ENCODE measurements at places on chromosomes 1 and 21. TPM values are rescaled to one million over a fixed set of nuclear protein-coding genes. Genes with fewer than 3 reads are reported as not detected.

- DNase-seq = no peak
Measured at GRCh38 chr1:93729906-93730305, 48.3 kb upstream of the BCAR3 start.

SYT14 gene
- 2.9 TPM for total RNA-seq

DNA sequence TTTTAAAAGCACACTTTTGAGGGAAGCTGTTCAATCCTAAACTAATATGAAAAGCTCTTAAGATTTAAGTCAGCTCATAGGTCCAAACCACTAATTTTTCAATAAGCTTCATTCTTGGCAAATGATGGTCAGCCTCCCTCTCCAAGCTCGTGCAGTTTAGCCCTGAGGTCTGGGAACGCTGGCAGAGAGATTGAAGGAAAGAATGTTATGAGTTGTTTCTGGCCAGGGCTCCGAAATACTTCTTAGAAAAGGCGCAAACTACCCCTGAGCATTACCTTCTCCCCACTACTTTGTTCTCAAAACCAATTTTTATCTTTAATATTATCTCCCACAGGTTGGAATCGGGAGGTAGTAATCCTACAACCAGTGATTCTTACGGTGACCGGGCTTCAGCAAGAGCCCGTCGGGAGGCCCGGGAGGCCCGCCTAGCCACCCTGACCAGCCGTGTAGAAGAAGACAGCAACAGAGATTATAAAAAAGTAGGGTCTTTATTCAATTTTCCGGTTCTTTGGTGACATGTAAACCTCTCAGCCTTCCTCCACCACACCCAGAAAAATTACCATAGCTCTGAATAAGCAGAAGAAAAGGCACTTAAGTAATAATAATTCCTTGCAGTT is 147.7 kb downstream of the SYT2 start:
- no peak for DNase-seq

SYCP1 gene
- total RNA-seq = not detected

DNA sequence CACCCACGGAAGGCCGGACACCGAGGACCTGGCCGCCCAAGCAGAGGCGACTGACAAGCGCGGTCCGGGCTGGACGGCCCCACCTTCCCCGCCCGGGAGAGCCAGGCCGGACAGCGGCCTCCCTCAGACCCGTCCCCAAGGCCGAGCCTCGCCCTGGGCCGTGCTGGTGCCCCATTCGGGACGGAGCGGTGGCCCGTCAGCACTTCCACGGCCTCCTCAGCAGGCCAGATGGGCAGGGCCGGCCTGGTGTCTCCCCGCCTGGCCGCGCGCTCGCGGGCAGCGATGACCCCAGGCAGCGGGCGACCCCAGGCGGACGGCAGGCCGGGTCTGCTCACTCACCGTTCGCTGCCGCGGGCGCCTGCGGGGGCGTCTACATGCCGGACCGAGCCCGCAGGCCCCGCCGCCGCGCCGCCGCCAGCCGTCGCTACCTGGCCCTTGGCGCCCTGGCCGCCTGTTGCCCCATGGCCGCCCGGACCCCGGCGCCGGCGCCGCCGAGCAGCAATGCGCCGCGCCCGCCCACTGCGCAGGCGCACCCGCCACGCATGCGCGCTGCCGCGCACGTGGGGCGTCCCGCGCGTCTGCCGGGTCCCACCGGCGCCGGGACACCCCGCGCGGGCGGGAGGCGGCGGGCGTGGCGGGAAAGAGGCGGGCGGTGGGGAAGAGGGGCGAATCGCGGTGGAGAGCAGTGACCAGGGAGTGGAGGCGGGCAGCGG is at the start of gene NADK:
Gene NADK, minus strand, starts transcription at position 521 of the 713 bp plus-strand sequence. CDS start 13,064 bp downstream, outside the sequence.
- peak; percentile 74 for DNase-seq

DNA sequence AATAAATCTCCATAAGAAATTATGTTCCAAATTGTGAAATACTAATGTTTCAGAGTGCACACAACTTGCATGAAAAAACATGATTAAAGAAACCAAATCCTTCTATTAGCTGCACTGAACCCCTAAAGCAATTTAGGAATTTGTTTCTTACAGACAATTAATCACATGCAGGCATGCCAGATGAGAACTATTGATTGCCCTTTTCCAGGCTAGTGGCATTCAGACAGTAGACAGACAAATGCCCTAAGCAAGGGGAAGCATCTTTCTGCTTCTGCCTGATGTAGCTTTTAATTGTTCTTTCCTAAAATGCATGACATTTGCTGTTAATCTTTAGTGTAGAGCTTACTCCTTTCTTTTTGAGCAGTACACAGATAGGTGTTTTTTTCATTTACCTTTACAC is 229.5 kb downstream of the DPYD start:
- no peak for DNase-seq

GRCh38 chr1:117630423-117630998 is 24.7 kb downstream of the TENT5C start:
- DNase-seq = no peak

GRCh38 chr1:238517711-238518110 is 627.0 kb upstream of the ZP4 start:
- no peak for DNase-seq

- no peak for DNase-seq
Measured at GRCh38 chr1:31166462-31166861, 73.2 kb downstream of the NKAIN1 start.

GRCh38 chr1:172929006-172929405 is 121.7 kb downstream of the TNFSF18 start:
- DNase-seq = no peak

DNA sequence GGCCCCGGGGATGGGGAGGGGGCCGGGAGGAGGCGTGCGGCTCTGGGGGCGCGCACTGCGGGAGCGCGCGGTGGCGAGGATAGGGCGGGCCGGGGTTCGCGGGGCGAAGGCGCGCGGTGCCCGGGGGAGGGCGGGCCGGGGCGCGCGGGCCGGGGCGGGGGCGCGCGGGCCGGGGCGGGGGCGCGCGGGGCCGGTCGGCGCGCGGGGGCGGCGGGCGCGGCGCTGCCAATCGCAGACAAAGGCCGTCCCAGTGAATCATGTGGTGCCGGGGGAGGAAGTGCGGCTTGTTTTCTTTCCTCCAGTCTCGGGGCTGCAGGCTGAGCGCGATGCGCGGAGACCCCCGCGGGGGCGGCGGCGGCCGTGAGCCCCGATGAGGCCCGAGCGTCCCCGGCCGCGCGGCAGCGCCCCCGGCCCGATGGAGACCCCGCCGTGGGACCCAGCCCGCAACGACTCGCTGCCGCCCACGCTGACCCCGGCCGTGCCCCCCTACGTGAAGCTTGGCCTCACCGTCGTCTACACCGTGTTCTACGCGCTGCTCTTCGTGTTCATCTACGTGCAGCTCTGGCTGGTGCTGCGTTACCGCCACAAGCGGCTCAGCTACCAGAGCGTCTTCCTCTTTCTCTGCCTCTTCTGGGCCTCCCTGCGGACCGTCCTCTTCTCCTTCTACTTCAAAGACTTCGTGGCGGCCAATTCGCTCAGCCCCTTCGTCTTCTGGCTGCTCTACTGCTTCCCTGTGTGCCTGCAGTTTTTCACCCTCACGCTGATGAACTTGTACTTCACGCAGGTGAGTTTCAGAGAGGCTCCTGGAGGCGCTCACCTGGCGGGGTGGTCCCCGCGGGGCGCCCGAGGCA is at the start of gene GPR137B:
Gene GPR137B, plus strand, starts transcription at position 287 of the 851 bp plus-strand sequence. Its CDS starts 84 bp downstream, at position 371.
- peak; percentile 45 for DNase-seq

AMPD1 gene
- not detected for total RNA-seq

DNA sequence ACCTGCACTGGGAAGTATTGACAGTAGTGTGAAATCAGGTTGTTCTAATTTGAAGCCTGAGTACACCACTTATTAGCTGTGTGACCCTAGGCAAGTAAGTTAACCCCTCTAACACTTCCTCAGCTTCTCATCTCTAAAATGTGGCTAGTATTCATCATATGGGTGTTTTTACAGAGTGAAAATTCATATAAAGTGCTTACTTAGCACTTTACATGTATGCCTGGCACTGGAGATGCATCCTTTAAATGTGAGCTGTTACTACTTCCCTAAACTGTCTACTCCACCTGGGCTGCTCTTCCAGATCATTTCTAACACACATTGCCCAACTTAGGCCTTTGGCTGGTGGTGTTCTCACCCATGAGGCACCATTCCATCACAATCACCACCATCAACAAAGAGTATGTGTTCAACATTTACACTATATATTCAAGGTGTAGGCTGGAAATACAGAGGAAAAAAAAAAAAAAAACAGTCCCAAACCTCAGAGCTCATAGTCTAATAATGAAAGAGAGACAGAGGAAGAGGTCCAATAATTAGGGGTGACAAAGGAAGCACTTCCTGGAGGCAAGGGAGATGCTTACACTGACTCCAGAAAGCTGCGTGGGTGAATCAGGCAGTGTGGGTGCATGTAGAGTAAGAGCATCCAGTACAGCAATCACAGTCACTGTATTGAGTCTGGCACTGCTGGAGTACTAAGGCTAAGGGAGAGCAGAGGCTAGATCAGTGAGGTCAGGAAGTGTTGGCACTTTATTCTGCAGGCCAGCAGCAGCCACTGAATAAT is 3.6 kb downstream of the STX6 start:
- no peak for DNase-seq

DNA sequence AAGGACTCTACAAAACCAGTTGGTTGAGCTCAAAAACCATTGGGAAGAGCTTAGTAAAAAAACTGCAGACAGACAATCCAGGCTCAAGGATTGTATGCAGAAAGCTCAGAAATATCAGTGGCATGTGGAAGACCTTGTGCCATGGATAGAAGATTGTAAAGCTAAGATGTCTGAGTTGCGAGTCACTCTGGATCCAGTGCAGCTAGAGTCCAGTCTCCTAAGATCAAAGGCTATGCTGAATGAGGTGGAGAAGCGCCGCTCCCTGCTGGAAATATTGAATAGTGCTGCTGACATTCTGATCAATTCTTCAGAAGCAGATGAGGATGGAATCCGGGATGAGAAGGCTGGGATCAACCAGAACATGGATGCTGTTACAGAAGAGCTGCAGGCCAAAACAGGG is 104.0 kb upstream of the BMP8A start:
- peak; percentile 62 for DNase-seq

CFAP74 gene
- 1.2 TPM for total RNA-seq

DNA sequence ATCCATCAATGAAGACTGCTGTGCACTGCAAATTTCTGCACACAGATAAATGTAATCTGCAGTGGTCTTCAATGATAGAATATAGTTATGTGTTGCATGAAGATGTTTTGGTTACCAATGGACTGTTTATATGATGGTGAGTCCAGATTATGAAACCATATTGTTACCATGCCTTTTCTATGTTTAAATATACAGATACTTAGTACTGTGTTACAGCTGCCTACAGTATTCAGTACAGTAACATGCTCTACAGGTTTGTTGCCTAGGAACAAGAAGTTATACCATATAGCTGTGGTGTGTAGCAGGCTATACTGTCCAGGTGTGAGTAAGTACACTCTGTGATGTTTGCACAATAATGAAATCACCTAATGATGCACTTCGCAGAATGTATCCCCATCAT is 40.8 kb downstream of the SORT1 start:
- no peak for DNase-seq

- no peak for DNase-seq
Measured at GRCh38 chr1:222223010-222223409, 324.9 kb downstream of the HHIPL2 start.

- DNase-seq = no peak
Measured at GRCh38 chr1:229170778-229171505, 100.0 kb upstream of the RAB4A start.

DNA sequence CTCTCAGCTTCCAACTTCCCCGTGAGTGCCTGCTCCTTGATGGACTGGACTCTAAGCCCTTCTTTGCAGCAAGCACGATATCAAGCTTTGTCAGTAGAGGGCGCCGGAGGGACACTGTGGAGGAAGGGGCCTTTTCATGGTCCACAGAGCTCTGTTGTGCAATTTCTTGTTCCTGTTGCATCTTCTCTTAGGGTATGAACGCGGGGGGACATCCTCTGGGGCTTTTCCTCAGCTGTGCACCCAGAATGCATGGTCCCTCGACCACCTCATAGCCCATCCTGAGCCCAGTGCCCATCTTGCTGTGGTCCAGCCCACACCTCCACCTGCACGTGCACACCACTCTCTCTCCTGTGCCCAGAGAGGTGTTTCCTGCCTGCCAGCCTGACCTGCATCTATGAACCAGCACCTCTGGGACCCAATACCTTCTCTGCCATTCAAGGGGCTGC is 556.8 kb downstream of the PTPRU start:
- peak; percentile 94 for DNase-seq

C1orf226 gene
- 0.95 TPM for total RNA-seq

B3GALT5 gene
- total RNA-seq = 0.28 TPM

S100A14 gene
- total RNA-seq = not detected

LCE3E gene
- not detected for total RNA-seq

DNA sequence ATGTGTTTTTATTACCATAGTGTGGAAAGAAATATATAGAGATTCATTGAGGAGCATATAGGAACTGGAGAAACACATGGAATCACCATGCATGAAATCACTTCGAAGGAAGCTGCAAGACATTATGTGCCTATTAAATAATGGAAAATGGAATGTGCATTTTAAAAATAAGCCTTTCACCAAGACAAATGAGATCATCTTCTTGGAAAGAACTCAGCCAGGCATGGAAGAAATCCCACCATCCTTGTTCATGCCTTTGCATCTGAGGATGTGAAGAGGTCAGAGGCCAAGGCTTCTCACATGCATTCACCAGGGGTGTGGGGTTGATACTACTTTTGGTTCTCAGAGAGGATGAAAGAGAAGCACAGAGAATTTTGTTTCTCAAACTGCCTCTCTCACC is 50.0 kb downstream of the C1orf198 start:
- DNase-seq = no peak

LCE2C gene
- not detected for total RNA-seq

DNA sequence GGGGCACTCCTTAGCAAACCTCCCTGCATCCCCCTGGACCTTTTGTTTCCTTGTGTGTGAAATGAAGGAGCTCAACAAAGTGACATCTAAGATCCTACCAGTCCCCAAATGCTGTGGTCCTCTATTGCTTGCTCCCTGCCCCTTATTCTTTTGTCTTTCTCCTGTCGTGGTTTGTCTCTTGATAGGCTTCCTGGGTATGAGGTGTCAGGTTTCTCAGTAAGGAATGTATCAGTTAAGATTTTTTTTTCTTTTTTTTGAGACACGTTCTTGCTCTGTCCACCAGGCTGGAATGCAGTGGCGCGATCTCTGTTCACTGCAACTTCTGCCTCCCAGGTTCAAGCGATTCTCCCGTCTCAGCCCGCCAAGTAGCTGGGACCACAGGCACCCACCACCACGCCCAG is 16.8 kb downstream of the CNIH3 start:
- DNase-seq = no peak

KCNK2 gene
- 29.7 TPM for total RNA-seq

GBP7 gene
- not detected for total RNA-seq

SFN gene
- total RNA-seq = 0.43 TPM

DNA sequence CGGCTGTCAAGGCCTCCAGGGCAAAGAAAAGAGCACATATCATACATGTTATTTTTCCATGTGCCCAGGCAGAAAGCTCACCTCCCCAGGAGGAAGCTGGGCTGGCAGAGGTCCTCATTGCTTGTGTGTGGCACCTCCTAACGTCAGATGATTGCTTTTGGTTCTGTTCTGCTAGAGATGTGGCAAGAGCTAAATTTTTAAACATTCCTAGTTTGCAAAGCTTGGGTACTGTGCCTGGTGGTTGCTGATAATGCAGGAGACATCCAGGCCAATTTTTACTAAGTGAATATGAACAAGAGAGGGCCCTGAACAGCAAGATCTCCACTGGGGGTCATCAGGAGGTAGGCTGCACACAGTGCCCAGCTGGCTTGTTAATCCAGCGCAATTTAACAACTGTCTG is 93.9 kb downstream of the TBX19 start:
- DNase-seq = no peak
